ENCODE measurements at places on chromosomes 11 and 22.
A peak's percentile ranks its signal among the peaks of the same experiment; 100 is the strongest.

- DNase-seq, result no peak
Measured at GRCh38 chr11:2386591-2386990, 9.5 kb downstream of the CD81 start.

- no peak for DNase-seq
Measured at GRCh38 chr11:91800208-91800914, 424.3 kb upstream of the FAT3 start.

DNA sequence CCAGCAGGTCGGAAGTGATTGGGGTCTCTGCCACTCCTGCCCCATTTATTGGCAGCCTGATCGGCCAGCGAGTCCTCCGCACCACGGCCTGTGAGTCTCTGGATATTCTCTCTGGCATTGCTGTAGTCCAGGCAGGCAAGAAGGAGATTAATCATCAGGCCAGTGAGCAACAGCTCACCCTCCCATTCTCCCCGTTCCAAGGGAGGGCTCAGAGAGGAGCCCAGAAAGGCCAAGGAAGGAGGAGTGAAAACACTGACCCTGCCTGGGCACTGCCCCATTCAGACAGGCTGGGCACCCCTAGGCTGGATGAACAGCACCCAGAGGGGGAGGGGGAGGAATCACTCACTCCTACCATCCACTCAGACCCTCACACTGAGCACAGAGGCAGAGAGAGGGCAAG, 3.1 kb downstream of the SAA2 start:
- DNase-seq, result no peak

DNA sequence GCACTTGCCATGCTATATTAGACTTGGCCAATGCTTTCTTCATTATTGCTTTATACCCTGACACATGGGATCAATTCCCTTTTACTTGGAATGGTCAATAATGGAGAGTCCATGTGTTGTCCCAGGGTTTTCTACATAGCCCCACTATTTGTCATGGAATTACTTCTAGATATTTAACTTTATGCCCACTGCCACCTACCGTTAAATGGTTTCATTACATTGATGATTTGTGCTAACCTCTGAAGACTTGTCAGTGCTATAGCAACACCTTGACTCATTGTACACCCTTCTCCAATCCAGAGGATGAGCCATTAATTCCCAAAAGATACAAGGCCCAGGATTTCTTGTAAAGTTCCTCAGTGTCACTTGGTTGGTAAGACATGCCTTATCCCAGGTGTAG, 31.4 kb upstream of the SLC22A25 start:
- DNase-seq, result no peak

GRCh38 chr11:134665571-134666270, 253.7 kb upstream of the B3GAT1 start:
- DNase-seq, result no peak

- peak; percentile 49 for DNase-seq
Measured at GRCh38 chr11:27700351-27701301, at the start of gene BDNF. Gene BDNF (minus strand): TSS chr11:27700455. CDS start chr11:27658564, 41,891 bp downstream.

GRCh38 chr11:128727320-128727719, 33.4 kb downstream of the FLI1 start:
- no peak for DNase-seq

- no peak for DNase-seq
Measured at GRCh38 chr22:46851941-46852340, 89.5 kb downstream of the TBC1D22A start.

DNA sequence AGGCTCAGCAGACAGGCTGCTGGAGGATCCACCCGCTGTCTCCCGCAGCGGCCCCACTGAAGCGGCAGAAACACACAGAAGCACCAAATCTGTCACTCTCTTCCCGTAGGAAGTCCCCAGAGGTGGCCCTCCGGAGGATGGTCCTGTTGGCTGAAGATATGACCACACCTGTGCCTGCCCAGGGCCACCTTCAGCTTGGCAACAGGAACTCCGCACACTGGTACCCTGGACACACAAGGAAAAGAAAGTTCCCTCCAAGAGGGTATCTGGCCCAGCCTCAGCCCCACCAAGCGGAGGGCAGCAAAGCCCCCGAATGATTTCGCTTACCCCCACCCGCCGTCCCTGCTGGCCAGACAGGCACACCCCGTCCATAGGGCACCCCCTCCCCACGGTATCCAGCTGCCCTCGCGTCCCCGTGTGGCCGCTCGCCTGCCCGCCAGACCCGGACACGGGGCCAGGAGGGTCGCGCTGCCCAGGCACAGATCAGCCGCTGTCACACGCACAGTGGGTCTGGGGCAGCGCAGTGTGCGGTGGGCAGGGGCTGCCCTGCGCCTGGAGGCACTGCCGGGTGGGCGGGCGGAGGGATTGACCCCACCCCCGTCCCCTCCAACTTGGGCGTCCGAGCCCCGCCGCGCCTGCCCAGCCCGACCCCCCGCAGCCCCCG, 7.0 kb downstream of the RASSF7 start:
- DNase-seq, result no peak
